ENCODE measurements at places on chromosomes 3 and 15. TPM values are rescaled to one million over a fixed set of nuclear protein-coding genes. Genes with fewer than 3 reads are reported as not detected.

DNA sequence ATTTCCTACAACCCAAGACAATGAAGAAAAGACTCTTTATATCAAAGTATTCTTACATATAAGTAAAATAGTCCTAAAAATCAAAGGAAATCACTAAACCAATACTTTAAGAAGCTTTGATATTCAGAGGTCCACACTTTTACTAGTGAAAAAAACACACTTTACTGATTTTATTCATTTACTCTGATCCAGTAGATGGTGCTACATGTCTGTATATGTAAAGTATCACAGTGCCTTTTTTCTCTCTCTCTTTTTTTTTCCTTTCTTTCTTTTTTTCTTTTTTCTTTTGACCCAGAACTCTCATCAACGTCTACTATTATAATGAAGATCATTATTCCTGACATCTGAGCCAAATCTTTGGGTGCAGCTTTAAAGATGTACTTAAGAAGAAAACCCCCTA, 10.8 kb upstream of the CCDC39 start:
- DNase-seq, result no peak

DNA sequence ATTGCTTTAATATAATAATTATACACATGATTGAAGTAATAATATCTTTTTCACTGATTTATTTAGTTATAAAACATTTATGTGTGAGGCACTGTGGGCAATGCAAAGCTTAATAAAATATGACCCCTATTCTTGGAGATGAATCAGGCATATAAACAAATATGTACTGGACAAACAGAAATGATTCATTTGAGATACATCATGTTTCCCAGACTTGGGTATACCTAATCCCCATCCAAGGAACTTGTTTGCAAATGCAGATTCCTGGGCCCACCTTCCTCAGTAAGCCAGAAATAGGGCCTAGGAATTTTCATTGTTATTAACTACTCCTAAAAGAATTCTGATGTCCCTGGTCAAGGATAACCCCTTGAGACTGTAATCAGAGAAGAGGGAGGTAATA, 184.2 kb downstream of the CHL1 start:
- no peak for DNase-seq

DNA sequence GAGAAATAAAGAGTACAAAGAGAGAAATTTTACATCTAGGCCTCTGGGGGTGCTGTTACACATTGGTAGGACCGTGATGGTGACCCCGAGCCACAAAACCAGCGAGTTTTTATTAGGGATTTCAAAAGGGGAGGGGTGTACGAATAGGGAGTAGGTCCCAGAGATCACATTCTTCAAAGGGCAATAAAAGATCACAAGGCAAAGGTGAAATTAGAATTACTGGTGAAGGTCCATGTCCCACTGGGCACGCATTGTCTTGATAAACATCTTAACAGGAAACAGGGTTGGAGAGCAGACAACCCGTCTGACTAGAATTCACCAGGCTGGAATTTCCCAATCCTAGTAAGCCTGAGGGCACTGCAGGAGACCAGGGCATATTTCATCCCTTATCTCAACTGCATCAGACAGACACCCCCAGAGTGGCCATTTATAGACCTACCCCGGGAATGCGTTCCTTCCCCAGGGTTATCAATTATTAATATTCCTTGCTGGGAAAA, 4.3 kb downstream of the IRAK2 start:
- DNase-seq, result no peak

DNA sequence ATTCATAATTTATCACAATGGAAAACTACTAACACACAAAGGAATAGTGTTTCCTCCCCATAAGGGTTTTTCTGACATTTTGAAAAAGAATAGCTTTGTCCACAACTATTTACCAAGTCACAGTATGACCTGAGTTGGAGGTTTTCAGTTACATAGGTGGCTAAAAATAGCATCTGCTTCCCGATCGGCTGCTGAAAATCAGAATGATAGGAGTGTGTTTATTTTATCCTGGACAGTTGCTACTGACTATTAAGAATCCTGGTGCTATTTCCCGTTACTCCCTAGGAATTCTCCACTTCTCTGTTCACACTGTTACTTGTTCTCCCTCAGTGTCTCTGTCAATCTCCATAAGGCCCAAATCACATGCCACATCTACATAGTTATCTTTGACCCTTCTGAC, 353.9 kb upstream of the RARB start:
- DNase-seq, result no peak

- DNase-seq, result no peak
Observed at GRCh38 chr15:39416258-39416657, 164.6 kb upstream of the THBS1 start.

- DNase-seq, result no peak
Observed at GRCh38 chr3:158165730-158166129, 55.8 kb downstream of the RSRC1 start.

- DNase-seq, result no peak
Observed at GRCh38 chr3:189582179-189582578, 49.0 kb upstream of the TP63 start.

GRCh38 chr15:39247574-39247973, 333.3 kb upstream of the THBS1 start:
- DNase-seq, result no peak

- peak; percentile 28 for DNase-seq
Observed at GRCh38 chr15:71440489-71441110, 325.3 kb downstream of the THSD4 start.

- DNase-seq, result no peak
Observed at GRCh38 chr3:66480666-66481065, 20.2 kb downstream of the LRIG1 start.

- DNase-seq, result peak; percentile 28
Observed at GRCh38 chr3:149967086-149967685, 3.5 kb downstream of the PFN2 start.

DNA sequence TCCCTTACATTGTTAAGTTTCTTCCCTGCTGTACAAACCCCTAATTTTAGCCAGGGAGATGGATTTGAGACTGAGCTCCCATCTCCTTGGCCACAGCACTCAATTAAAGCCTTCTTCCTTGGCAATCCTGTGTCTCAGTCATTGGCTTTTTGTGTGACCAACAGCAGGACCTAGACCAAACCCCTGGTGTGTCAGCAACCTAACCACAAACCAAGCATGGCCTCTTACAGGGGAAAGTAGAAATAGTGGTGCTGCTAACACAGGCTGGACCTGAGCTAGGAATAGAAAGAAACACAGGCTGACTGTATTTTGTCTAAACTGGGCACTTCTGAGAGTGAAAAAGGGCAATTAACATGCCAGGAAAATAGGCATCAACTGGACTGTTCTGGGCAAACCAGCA, 37.9 kb downstream of the PPCDC start:
- no peak for DNase-seq

GRCh38 chr3:161096771-161097367, 8.3 kb downstream of the B3GALNT1 start:
- peak; percentile 43 for DNase-seq

- DNase-seq, result no peak
Observed at GRCh38 chr15:68667800-68668625, 89.2 kb downstream of the CORO2B start.

DNA sequence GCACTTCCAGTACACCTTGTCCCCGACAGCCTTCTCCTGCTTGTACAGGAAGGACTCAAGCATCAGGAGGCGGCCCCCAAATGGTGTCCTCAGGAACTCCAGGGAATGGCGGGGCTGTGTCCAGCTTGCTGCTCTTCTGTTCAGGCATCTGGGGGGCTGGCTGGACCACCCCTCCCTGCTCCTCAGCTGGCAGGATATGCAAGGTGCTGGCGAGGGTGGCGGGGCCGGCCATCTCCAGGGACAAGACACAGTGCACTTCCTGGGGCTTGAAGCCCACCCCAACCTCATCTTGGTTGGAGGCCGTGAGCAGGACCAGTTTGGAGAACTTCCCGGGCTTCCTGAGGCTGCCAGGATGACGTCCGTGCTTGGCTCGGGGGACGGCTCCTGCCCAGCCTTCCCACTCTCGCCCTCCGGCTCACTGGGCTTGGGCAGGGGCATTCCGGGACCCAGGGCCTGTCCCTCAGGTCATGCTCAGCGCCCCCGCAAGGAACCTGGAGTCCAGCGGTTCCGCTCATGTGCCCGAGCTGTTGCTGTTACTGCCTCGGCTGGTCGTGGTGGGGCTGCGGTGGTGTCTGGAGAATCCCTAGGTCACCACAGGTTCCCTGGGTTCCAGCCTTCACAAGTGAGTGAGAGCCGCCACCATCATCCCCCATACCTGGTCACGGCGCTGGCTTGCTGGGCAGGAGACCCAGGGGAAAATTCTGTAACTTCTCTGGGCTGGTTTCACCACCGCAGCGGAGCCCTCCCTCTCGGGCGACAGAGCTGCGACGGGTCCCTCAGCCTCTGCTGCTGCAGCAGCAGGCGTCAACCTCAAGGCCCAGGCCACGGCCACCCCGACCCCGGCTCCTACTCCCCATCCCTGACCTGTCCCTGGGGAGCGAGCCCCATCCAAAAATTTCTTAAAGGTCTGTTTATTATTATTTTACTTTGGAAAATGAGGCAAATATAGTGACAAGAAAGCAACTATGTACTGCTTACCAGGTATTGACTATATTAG, 82.8 kb upstream of the FXR1 start:
- DNase-seq, result no peak

DNA sequence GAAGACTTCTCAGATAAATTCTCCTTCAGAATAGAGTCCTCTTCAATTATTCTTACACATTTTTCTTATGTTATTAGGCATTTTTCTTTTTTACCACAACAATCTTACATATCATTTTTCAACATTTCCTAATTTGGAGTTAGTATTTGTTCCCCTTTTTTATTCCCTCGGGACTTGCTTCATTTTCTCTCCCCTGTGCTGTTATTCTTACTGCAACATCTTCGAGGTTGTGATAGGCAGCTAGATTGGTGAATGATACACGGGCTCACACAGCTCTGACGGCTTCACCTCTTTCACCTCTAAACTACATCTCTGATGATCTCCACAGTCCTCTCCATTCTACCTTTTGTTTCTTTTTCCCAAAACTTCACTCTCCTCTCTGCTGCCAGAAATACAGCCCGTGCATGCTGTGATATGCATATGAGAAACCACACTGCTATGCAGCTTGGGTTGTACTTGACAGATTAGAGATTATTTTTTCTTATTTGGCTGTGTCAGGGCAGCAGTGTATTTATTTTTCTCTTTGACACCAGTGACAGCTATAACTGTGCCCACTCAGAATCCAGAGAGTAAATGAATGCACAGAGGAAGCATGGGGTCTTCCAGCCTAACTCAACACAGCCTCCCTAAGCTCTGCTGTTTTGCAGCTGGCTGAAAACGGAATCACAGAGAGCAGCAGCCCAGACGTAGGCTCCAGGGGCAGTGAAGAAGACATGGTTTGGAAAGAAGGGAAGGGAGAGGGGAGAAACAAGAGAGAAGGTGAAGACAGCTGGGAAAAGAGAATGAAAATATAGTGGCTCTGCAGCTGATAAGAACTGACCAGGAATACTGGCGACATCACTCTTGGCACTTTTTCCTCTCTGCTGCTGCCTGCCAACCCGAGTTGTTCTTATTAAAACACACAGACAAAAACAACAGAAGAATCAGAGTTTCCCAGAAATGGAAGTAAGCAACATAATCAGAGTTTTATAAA, 61.8 kb downstream of the SLC9A9 start:
- no peak for DNase-seq

DNA sequence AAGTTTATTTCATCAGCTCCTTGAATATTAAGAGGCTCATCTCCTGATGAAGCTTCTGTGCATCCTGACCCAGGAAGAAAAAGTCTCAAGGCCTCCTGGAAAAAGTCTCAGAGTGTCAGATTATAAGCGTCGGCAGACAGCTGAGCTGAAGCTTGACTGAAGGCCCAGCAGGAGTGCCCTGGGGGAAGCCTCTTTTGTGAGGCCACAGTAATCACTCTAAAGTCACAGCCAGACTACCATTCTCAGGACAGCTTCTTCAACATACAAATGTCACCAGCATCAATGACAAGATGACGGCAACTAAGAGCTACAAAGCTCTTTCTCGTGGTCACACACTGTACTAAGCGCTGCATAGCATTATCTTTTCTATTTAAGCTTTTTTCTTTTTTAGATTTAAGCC, 72.7 kb upstream of the LRRN1 start:
- peak; percentile 59 for DNase-seq

- no peak for DNase-seq
Observed at GRCh38 chr3:46406443-46406787, 451 bp downstream of the CCR5AS start.

DNA sequence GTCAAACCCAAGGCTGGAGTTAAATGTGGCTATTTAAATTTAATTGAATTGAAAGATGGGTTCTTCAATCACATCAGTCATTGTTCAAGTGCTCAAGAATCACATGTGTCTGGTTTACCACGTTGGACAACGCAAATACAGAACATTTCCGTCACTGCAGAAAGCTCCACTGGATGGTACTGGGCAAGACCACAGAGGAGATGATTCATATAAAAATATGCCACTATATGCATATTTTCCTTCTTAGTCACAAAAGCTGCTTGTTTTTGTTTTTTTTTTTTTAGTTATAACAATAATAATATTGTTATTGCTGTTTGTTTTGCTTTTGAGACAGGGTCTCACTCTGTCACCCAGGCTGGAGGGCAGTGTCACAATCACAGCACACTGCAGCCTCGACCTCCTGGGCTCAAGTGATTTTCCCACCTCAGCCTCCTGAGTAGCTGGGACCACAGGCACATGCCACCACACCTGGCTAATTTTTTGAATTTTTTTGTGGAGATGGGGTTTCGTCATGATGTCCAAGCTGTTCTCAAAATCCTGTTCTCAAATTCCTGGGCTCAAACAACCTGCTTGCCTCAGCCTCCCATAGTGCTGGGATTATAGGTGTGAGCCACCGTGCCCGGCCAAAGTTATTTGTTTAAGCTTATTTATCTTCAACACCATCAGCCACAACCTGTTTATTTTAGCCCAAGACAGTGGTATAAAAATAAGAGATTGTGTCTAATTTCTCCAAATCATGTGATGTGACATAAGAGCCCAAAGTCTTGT, 19.4 kb downstream of the RTP3 start:
- no peak for DNase-seq

- DNase-seq, result no peak
Observed at GRCh38 chr3:76010252-76010651, 224.9 kb upstream of the ZNF717 start.

Gene BFSP2
- not detected for total RNA-seq

Gene PCCB
- 83.4 TPM for total RNA-seq

Gene MORC1
- total RNA-seq, result not detected

Gene CHL1
- 0.49 TPM for total RNA-seq

Gene CDHR4
- 0.12 TPM for total RNA-seq

Gene TTLL13
- not detected for total RNA-seq
